ENCODE measurements at places on chromosomes 16 and 17.

GRCh38 chr16:50861970-50862411 lies 120.1 kb downstream of the CYLD start:
- DNase-seq: no peak

DNA sequence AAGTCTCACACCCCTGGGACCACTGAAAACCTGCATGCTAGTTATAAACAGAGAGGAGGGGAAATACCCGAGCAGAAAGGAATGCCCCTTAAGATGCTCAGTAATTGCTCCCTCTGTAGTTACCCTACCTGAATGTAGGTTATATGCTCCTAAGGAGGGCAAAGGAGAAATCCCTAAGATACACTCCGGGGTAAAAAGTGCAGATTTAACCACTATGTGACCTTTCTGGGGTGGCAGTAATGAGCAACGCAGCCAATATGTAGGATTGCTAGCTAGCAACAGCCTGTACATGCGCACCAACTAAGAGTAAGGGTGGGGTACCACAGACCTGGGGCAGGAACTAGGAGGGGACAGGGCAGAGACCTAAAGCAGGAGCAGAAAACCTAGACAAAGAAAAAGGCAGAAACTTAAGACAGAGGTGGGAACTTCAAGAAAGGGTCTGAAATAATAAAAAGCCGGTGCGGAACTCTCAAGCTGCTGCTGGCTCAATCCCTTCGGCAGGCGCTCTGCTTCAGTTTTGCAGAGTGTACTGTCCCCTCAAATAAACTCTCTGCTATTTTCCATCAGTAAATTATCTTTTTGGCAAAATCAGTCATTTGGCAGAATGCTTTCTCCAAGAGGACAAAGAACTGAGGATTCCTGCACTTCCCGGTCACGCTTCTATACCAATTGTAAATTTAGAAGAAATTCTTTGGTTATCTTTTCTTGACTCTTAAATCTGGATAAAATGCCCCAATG lies 823.8 kb downstream of the CDH11 start:
- DNase-seq: no peak

DNA sequence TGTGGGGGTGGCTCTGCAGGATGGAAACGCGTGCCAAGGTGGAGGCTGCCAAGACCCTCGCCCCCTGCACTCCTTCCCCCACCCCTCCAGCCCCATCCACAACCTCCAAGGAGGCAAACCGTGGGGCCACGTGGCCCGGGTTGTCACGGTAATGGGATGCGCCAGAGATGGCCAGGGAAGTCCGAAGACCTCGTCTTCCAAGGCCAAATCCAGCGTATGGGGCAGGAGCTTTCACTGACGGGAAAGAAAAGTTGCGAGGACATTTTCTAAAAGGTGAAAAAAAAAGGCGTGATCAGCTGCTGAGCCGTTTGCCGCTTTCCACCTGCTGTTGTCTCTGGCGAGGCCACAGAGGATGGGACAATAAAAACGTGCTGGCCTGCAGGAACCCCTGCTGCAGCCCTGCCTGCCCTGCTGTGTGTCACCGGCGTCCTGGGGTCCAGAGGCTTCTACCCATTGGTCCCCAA lies 28.3 kb upstream of the GSE1 start:
- no peak for DNase-seq

GRCh38 chr17:77824780-77825280 lies 133.7 kb upstream of the TNRC6C start:
- DNase-seq: no peak

GRCh38 chr17:50332196-50332595 lies 13.7 kb upstream of the XYLT2 start:
- no peak for DNase-seq

DNA sequence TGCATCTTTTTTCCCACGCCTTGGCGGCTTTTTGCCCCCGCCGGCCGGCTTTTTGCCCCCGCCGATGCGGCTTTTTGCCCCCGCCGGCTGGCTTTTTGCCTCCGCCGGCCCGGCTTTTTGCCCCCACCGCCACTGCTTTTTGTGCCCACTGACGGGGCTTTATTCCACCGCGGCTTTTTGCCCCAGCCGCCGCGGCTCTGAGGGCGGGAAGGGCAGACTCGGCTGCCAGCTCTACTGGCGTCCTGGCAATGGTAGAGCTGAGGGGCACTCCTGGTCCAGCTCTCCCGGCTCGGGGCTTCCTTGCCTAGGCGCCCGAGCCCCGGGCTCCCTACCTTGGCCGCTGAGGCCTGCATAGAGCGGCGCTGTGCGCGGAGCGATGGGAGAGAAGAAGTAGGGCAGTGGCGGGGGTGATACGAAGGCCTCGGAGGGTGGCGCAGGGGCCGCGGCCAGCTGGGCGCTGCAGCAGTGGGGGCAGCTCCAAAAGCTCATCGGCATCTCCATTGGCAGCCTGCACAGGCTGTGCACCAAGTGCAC lies 591.4 kb downstream of the TP53TG3F start:
- DNase-seq: no peak

GRCh38 chr16:53664724-53665345 lies 38.8 kb downstream of the RPGRIP1L start:
- DNase-seq: no peak

- DNase-seq: no peak
Observed at GRCh38 chr17:60941571-60941970, 263.9 kb downstream of the BCAS3 start.
